ENCODE measurements at places on chromosomes 5 and 9. TPM values are rescaled to one million over a fixed set of nuclear protein-coding genes. Genes with fewer than 3 reads are reported as not detected.

Gene CTNND2
- total RNA-seq: 37.3 TPM

Gene GPR151
- not detected for total RNA-seq

Gene TMEM215
- 52.2 TPM for total RNA-seq

Gene FOXD4L6
- total RNA-seq: not detected

Gene INPP5E
- total RNA-seq: 11.9 TPM

Gene CTNNA1
- total RNA-seq: 346 TPM

Gene SOX30
- total RNA-seq: 0.16 TPM

Gene LOX
- total RNA-seq: 85.4 TPM

Gene UBE2QL1
- total RNA-seq: 6.5 TPM

Gene KCNN2
- 7.7 TPM for total RNA-seq

Gene KIF20A
- 12.9 TPM for total RNA-seq

Gene LRRC26
- 1.7 TPM for total RNA-seq

Data from camera-type eye (tissue), 1 donor.